ENCODE measurements at places on chromosomes 3 and 15.

DNA sequence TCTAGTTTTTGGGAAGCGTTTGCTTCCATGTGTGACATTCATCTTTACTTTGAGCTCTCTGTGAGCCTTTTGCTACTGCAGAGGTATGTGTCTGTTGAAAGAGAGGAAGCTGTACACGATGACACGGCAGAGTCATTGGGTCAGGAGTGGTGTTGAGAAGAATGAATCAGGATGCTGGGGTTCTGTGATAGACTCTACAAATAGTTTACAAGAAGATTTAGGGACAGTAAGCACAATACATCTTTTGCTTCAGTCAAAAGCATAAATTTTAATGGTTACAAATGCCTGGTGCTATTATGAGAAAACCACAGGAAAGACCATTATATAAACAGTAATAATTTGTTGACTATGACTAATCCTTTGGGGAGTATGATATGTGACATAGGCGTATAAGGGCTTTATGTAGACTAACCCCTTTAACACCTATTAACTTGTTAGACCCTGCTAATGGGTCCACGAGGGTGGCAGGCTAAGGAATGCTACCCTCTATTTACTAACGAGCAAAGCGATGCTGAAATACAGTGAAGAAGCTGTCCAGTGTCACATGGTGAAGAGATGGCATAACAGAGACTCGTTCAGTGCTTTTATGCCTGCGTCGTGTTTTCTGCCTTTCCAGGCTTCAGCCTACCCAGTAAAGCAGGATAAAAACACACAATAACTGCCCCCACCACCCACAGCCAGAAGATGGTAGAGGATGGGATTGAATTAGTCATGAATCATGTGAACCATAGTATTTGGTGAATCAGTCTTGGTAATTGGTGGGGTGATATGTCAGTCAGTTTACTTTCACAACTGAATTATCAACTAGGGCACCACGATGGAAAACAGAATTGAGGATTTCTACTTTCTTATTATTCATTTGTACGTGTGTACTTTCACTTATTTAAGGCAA is 118.8 kb downstream of the LPP start:
- no peak for DNase-seq

DNA sequence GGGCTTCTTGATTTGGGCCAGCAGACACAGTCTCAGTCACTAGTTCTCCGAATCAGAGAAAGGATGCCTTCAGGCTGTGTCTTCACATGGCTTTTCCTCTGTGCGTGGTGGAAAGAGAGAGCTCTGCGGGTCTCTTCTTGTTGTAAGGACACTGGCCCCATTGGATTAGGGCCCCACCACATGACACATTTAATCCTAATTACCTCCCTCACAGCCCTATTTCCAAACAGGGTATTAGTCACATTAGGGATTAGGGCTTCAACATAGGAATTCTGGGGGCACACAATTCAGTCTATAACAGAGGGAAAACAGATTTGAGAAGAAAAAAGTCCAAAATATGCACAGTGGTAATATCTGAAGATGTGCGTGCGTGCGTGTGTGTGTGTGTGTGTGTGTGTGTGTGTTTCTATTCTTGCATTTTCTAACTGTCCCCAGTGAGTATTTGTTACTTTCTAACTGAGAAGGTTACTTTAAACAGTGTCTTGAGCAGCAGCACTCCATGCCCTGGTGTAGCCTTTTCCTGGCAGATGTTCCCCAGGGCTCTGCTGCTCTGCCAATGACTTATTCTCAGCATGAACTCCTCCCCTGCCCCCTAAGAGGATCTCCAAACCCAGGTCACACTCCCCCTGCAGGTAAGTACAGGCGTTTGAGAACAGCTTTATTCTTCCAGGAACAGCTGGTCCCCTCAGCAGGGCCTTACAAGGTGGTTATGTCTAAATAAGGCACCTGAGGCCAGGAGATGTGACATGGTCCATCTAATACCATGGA is 72.9 kb downstream of the RPL39L start:
- peak; percentile 68 for DNase-seq

GRCh38 chr15:88513195-88513594 is 33.3 kb downstream of the DET1 start:
- DNase-seq, result no peak

- DNase-seq, result no peak
Observed at GRCh38 chr3:48595526-48596121, 495 bp upstream of the COL7A1 start.

DNA sequence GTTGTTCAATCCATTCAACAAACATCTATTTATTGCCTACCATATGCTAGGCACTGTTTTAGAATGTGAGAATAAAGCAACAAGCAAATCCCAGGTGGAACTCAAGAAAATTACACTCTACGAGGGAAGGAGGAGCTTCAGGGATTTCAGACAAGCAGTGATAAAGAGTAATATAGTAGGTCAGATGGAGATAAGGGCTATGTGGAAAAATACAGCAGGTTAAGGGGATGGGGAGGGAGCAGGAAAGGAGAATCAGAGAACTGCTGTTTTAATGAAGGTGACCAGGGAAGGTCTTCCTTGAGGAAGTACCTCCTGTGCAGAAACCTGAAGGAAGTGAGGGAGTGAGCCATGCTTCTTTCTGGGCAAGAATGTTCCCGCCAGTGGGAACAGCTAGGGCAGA is 47.2 kb upstream of the NEO1 start:
- DNase-seq, result no peak

- no peak for DNase-seq
Observed at GRCh38 chr15:66023311-66023972, 154.2 kb downstream of the RAB11A start.

- DNase-seq, result no peak
Observed at GRCh38 chr3:178522200-178523052, 13.8 kb upstream of the KCNMB2 start.

GRCh38 chr15:101611580-101612299 is 40.4 kb downstream of the TM2D3 start:
- no peak for DNase-seq

DNA sequence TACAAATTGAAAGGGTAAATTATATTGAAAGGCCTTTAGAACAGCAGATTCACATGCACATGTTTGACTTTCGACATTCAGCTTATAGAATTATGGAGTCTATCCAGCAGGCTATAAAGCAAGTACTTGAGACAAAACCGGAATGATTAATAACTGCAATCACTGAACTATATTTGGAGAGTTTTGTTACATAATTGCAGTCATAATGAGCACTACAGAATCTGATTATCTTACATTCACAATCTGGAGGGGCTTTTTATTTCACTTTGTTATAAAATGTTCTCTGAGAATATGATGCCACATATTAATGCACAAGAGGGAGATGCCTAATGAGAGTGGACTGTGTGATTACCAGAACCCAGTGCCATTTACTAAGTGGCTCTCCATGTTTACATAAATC is 64.3 kb downstream of the NSUN3 start:
- DNase-seq, result no peak

GRCh38 chr3:163773136-163773535 is 1305.2 kb downstream of the SI start:
- DNase-seq, result no peak

DNA sequence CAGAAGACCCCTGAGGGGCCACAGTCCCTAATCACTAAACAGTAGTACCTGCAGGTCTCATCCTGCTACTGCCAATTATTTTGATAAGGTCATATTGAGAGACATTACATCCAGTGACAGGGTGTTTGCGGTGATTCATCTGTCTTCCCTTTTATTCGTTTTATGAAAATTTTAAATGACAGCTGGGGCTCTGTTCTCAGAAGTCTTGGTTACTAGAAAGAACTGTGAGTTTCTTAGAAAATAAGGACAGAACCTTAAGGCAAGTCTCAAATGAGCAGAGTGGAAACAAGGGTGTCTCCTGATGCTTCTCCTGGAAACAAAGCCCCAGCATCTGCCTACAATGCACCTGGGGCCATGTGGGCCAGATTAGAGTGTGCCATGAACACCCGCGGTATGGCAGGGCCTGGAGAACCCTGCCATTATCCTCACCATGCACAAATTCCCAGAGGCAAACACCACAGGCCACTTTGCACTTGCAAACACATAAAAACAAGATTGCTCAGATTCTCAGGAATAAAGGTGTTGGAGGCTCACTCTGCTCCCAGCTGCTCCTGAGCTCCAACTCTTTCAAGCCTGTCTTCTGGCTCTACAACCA is 66.3 kb upstream of the IQSEC1 start:
- no peak for DNase-seq

DNA sequence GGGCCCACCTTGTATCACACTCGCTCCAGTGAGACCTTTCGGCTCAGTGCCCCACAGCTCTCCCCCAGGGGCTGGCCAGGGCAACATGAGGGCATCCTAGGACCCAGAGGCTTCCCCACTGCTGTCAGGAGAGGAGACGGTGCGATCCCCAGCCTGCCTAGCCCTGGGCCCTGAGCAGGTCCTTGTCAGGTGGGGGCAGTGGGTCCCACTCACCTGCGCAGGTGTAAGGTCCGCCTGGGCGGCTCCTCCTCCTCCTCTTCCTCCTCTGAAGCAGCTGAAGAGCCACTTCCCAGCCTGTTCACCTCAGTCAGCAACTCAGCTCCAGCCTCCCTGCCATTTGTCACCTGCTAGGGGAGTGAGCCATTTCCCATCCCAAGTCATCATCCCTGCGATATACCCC is 9.6 kb downstream of the KIF7 start:
- DNase-seq, result no peak

DNA sequence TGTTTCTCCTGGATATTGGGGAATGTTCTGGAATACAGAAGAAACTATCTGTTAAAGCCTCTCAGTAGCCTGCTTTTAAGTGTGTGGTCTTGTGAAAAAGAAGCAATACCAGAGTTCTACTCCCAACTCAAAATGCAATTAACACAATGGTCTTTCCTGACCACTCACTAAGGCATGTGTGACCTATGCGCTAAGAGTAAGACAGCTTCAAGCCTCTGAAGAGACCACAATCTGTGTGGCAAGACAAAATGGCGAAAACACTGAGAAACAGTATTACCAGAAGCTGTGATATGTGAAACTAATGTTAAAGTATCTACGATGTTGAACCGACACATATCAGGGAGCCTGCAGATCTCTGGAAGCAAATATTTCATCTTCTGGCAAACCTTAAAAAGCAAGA is 33.8 kb downstream of the RYK start:
- no peak for DNase-seq

Measured in activated naive CD4-positive, alpha-beta T cell treated with anti-CD3 and anti-CD28 coated beads, Interleukin-2, amount 10 ng/mL, durations not matched to agents 7 days and 5 days (primary cell).